ENCODE measurements at places on chromosomes 7 and 10.

DNA sequence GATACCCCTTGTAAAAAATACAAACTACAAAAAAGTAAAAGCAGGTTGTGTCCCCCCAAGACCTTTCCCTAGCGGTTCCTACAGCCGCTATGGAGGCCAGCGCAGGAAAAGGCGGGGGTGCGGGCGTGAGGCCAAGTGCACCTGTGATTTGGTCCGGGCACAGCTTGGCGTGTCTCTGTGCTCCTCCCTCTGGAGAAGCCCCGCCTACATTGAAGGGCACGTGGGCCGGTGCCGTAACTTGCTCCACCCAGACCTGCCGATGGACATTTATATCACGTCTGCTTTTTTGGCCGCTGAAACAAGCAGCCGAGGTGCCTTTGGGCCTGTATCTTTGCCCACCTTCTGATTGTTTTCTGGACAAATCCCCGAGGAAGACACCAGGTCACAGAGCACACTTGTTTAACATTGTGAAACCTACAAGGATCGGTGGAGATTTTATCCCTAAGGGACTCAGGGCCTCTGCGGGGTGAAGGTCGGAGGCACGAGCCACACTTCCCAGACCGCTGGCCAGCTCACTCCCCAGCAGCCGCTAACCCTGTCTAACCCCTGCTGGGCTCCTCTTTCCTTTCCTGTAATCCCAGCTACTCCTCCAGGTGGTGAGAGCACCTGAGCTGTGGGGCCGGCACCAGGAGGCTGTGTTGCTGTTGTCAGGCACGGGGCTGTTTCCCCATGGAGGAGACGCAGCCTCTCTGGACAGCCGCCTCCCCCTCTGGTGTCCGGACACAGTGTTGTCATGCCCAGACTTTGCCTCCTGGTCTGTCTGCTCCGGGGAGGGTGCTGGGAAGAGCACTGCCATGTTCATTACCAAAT lies 18.8 kb upstream of the INPP5A start:
- no peak for DNase-seq

GRCh38 chr10:44198096-44198779 lies 186.7 kb downstream of the CXCL12 start:
- no peak for DNase-seq

- DNase-seq, result peak; percentile 72
Observed at GRCh38 chr10:80260295-80261243, 28.9 kb downstream of the MAT1A start.

DNA sequence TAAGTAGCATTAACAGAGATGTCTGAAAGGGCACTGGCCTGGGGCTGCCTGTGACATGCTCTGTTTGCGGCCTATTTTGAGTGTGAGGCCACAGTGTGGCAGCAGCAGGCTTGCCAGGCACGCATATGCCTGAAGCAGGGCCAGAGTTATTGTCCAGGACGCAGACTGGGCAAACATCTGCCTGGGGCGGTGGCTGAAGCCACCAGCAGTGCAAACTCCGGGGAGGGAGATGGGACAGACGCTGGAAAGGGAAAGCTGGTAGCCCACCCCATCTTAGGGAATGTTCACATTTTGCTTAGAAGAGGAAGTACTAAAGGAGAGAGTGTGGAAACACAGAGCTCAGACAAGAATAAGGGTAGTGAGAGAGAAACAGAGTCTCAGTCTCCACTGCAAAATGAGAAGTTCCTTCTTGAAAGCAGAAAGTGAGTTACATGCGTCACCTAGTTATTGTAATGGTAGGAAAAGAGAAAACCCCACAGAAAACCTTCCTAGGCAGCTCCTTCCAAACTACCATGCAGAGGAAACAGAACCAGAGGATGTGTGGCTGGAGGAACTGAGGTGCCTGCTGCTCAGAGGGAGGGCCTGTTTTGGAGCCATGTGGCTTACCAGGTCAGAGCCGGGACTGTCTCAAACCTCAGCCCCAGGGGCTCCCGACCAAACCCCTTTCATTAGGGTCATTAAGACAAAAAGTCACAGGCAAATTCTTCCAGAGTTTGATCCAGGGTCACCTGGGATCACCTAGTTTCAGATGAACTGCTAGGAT lies 14.5 kb downstream of the AKR1B1 start:
- DNase-seq, result no peak

- DNase-seq, result no peak
Observed at GRCh38 chr10:48659790-48660189, 24.9 kb upstream of the WDFY4 start.

DNA sequence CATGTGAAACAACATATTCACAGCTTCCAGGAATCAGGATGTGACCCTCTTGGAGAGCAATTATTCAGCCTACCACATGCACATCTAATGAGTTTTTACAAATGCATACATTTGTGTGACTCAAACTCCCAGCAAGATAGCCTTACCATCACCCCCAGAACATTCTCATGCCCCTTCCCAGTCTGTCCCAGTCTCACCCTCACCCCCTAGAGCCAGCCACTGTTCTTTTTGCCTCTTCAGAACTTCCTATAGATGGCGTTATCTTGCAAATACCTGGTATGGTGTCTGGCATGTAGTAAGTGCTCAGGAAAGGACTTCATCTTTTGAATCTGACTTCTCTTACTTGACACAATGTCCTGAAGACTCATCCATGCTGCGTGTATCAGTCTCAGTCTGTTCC lies 23.9 kb upstream of the AOC1 start:
- DNase-seq, result no peak

DNA sequence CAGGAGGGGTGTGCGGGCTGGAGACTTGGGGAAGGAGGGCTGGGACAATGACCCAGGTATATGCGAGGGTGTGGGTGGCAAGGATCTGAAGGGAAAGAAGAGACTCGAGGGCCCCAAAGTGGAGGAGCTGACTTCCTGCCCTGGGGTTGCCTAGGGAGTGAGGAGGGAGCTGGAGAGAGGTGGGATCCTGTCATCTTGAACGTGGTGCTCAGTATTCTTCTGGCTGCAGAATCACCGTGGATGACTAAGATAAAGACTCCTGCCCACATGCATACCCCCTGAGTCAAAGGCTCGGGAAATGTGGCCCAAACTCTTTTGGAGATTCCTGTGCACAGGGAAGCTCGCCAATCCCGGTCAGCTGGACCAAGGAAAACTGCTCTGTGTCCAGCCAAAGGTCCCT lies 31.2 kb downstream of the COL17A1 start:
- DNase-seq, result no peak

GRCh38 chr7:37930226-37930948 lies 9.9 kb downstream of the EPDR1 start:
- no peak for DNase-seq

DNA sequence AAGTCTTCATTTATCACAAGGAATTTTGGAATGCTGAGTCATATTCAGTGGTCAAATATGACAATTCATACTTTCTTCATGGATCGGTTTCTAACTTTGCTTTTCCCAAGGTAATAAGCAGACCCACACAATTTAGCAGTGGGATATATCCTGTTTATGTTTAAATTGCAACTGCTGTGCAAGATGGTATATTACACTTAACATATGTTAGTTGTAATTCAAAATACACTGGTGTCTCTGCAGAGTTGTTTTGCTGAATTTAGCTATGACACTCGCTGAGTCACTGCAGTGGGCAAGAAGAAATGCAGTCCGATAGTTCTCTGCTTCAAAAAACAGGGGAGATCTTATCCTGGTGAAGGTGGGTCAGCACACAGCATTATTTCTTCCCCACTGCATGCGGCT lies 194.8 kb upstream of the PTN start:
- no peak for DNase-seq

DNA sequence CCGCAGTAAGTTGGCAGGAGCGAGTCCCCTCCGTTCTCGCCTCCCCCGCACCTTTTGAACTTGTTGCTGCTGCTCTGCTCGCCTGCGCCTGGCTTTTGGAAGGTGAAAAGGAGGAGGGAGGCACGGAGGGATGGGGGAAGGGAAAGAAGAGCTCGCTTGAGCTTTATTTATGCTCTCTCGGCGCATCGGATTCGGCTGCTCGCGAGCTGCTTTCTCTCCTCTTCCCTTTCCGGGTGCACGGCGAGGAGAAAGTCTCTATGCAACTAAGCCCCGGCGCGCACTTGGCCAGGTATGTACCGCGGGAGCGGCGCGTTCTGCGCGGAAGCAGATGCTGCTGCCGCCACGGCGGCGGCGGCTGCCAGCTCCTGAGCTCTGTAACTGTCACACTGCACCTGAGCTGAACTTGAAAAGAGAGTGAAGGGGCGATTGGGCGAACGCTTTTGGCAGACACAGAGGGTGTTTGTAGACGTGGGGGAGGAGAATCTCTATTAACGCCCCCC lies 551 bp downstream of the KCND2 start:
- DNase-seq, result peak; percentile 66

DNA sequence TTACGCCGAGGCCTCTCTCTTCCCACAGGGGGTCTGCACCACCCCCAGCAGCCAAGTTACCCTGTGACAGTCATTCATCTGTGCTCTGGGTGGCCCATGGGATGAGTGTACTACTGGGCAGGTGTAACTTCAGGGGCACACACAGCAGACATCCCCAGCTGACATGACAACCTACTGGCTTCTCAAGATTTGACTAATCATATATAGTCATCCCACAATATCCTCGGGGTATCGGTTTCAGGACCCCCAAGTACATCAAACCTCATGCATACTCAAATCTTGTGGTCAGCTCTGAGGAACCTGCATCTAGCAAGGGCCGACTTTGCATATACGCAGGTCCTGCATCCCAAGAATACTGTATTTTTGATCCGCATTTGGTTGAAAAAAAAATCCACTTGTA lies 336.9 kb upstream of the C7orf33 start:
- DNase-seq, result no peak

DNA sequence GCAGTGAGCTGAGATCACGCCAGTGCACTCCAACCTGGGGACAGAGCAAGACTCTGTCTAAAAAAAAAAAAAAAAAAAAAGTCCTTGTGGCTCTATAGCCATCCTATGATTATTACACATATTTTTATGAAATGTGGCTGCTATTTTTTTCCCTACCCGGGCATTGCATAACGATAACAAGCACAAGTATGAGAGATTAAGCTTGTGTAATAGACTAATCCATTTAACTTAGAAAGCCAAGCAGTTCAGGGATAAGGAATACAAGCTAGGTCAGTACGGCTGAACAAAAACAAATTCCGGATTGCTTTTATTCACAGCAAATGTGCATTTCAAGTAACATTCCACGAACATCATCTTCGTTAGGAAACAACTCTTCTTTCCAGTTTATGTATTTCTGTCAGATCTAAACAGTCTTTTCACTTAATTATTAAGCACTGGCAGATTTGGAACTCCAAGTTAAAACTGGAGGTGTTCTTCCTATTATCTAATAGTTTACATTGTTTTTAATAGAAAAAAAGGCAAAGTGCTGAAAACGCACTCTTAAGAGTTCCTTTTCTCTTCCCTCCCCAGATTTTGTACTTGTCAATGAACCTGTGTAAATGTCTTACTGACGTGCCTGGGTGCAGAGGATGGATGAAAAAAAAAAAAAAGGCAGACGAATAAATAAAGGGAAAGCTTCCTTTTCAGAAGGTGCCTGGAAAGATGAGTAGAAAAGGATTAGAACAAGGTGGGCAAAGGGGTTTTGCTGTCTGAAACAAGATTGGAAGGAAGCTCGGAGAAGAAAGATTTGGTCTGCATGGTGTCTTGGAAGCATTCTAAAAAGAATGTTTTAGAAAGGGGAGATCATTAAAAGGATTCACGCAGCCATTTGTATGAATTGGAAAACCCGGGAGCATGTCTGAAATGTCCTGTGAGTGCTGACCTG lies 81.1 kb downstream of the PRTFDC1 start:
- DNase-seq, result no peak

DNA sequence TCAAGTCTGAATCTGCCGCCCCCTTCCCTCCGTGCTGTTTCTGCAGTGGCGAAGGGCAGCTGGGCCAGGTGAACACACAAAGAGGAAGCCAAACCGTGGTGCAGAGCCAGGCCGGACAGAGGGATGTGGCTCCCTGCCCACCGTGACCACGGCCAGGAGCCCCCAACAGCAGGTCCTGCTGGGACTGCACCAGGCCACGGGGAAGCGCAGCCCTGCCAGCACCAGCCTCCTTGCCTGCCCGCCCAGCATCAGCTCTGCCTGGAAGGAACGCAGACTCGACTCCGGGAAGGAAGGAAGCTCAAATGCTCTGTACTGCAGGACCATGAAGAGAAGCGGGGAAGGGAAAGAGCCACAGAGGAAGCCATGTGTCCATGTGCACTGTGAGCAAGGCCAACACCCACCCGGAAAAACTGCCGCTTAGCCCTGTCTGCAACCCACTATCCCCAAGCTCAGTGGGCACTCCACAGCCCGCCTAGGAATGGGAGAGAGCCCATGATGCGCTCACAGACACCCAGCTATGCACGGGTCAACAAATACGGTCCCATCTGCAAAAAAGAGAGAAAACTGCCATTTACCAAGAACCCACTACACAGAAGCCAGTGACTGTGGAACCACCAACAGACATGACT lies 19.0 kb downstream of the GPER1 start:
- DNase-seq, result no peak

DNA sequence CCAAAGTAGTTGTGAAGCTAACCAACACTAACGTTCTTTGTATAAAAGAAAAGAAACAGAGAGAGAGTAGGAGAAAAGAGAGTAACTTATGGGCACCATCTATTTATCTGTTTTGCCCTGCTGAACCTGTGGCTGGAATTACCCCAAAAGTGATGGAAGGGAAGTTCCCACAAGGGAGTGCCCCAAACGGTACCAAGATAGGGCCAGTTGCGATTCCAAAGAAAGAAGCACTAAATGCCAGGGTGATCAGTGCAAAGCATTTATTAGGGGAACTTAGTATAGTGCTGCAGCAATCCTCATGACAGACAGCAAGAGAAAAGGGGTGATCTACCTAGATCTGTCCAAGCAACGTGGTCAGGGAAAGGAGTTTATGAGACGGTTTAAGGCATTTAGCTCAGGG lies 190.2 kb downstream of the SORCS3 start:
- no peak for DNase-seq

DNA sequence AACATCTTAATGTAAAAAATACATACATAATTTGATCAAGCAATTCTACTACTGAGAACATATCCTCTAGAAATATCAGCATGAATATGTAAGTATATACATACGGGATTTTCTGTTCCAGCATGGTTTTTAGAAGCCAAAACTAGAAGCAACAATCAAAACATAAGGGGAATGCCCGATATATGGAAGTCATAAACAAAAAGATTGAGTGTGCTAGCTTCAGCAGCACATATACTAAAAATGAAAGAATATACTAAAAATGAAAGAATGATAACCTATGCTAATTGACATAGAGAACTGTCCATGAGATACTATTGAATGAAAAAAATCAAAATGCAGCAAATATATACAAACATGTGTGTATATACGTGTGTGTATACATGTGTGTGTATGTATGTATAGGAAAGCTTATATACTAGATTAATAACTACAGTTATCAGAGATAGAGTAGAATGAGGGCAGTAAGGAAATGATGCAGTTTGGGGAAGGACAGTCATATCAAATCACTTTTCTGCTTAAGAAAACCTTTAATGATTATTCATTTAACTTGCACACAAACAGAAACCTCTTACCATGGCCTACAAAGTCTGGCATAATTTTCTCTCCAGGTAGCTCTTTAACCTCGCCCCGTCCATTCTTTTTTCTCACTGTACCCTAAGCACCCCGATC lies 72.9 kb downstream of the NPY start:
- no peak for DNase-seq

DNA sequence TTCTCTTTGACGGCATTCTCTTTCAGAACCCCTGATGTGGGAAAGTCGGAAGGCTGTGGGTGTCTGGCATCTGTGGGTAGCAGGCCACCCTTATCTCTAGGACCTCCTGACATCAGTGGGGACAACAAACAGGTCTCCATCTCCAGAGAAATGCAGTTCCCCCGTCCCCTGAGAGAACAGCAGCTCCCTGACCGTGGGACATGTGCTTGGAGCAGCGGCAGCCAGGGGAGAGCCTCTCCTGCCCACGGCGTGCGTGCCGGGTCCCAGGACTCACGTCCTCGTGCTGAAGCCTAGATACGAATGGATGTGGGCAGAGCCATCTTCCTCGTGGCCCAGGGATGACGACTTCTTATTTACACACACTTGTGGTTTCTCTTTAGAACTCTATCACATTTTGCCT lies 133.0 kb downstream of the FGFR2 start:
- DNase-seq, result no peak
